Fibroblast of villous mesenchyme (primary cell): ENCODE measurements at places on chromosomes 7 and 10.

DNA sequence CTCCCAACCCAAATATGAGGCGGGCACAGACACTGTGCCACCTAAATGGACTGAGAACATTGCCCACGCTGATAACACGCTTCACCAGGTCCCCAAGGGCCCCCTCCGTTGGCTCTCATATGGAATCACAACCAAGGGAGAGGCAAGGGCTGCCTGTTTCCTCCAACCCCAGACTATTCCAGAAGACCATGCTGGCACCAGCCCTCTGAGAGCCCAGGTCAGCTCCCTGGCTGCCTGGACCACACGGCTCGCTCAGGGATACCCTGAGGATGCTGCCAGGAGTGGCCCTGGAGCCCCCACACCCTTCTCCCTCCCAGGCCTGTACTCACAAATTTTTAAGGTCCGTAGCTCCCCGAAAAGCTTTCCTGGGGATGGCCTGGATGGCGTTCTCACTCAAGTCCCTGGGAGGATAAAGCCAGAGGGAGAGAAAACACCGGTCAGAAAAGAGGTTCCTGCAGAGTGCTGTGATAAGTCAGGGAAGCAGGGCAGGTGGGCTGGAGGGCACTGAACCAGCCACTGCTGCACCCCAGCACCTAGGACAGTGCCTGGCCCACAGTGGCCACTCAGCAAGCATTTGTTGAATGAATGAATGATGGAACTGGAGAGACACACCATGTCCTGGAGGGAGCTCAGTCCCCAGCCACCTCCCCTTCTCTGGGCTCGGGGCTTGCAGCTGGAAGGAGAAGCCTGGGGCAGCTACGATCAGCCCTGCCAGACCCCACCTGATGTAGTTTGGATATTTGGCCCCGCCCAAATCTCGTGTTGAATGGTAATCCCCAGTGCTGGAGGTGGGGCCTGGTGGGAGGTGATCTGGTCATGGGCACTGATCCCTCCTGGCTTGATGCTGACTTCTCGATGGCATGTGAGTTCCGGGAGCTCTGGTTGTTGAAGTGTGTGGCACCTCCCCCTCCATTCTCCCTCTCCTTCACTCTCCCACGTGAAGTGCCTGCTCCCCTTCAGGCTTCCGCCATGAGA is 119.8 kb downstream of the SLIT1 start:
- no peak for DNase-seq

- DNase-seq: peak; percentile 8
Measured at GRCh38 chr7:121752706-121753105, 120.3 kb upstream of the PTPRZ1 start.

GRCh38 chr7:29805031-29805430 is 1.3 kb upstream of the WIPF3 start:
- no peak for DNase-seq

DNA sequence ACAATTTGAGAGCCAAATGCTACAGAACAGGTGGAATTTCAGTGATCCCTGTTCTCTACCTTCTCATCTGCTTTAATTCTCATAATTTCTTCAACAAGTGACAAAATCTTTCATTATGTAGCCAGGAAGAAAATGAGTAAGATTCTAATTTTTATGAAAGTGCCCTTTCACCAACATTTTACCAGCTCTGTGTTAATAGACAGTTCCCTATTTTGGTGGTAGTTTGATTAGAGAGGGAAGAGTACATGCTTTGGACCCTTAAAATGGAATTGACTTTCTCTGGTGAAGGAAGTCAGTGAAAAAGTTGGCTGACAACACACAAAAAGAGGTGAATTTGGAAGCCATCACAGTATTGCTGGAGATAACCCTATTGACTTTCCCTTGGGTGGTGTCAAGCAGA is 61.7 kb downstream of the CACNB2 start:
- DNase-seq: no peak

GRCh38 chr10:20933705-20934104 is 36.6 kb upstream of the NEBL start:
- DNase-seq: no peak

GRCh38 chr7:132738254-132738653 is 162.0 kb upstream of the PLXNA4 start:
- DNase-seq: peak; percentile 38

GRCh38 chr10:110129490-110129889 is 77.9 kb upstream of the MXI1 start:
- no peak for DNase-seq
